ENCODE measurements at places on chromosomes 13 and 19. TPM values are rescaled to one million over a fixed set of nuclear protein-coding genes. Genes with fewer than 3 reads are reported as not detected.

Gene SIGLEC7
- 0.46 TPM for total RNA-seq

DNA sequence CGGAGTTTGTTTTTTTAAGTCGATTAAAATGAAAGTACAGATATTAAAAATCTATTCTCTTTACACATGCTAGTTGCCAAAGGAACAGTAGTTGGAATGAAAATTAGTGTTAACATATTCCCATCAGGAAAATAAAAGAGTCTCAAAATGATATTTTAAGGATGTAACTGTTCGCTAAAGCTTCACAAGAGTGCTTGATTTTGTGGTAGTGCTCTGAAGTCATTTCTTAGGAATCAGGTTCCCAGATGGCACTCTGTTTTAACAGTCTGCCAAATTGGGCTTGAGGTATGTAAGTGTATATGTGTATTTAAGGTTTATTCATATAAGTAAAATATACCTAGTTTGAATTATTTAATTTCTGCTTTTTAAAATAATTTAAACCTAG, 128.8 kb downstream of the LMO7 start:
- no peak for DNase-seq

- DNase-seq = no peak
These were observed 166.7 kb upstream of the TSHZ3 start for GRCh38 chr19:31515931-31516330.

- DNase-seq = no peak
These were observed 2898.1 kb downstream of the PCDH9 start for GRCh38 chr13:64332048-64332447.

GRCh38 chr19:3323026-3323425, 43.4 kb upstream of the NFIC start:
- DNase-seq = no peak
